ENCODE measurements at places on chromosomes 1 and 21.

GRCh38 chr1:154431586-154432373 lies 26.6 kb downstream of the IL6R start:
- DNase-seq: peak; percentile 76

DNA sequence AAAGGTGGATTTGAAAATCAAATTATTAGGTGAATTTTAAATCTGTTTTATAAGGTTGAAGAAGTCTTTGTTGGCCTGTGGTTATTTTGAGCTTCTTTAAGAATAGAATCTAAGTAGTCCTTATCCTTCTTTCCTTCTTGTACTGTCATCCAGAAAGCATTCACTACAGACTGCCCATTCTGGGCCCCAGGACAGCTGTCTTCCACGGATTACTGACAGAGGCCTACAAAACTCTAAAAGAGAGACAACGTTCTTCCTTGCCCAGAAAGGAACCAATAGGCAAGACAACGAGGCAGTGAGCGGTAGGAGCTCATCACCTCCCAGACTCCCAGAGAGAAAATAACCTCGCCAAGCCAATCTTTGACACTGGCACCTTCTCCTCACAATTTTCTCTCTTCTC lies 24.4 kb upstream of the PIGC start:
- DNase-seq: no peak

DNA sequence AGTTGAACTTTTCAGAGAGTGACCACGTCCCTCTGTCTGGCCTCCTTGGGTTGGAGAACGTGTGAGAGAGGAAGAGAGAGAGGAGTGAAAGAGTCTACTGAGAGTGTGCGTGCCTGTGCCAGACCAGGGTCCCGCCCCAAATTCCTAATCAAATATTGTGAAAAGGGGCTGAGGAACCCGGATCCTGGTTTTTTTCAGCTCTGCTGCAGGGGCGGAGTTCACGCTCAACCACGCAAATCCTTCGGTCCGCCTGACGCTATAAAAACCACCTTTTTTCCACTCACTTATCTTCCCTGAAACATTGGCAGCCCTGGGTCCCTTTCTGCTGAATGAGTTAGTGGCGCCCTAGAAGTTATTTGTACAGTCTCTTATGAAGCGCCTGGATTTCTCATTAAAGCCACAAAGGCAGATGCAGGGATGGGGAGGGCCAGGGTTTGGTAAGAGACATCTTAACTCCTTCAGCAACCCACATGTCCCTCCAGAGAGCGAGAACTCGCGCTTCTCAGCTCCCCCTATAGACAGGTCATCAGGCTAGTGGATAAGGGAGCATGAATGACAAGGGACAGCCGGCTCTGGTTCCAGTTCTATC lies at the start of gene FMOD:
Gene FMOD, minus strand, starts transcription at position 86 of the 589 bp plus-strand sequence. CDS start 2,852 bp downstream, outside the sequence.
- no peak for DNase-seq

DNA sequence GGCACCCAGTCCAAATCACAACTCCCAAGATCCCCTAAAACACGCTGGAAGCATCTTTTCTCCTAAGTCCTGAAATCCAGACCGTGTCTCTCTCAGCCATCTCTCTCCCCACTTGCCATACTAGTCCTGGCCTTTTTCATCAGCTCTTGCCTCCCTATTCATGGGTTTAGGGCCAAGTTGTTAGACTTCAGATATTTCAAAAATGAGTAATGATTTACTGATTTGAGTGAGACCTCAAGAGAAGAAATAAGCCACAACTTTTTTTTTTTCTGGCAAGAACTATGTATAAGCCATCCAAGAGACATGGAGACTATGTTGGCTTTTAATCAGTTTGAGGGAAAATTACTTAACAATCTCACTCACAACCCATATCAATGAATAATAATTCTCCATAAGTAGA lies 62.5 kb downstream of the TBX15 start:
- DNase-seq: no peak

GRCh38 chr1:84800090-84801073 lies 92.6 kb downstream of the LPAR3 start:
- DNase-seq: no peak

DNA sequence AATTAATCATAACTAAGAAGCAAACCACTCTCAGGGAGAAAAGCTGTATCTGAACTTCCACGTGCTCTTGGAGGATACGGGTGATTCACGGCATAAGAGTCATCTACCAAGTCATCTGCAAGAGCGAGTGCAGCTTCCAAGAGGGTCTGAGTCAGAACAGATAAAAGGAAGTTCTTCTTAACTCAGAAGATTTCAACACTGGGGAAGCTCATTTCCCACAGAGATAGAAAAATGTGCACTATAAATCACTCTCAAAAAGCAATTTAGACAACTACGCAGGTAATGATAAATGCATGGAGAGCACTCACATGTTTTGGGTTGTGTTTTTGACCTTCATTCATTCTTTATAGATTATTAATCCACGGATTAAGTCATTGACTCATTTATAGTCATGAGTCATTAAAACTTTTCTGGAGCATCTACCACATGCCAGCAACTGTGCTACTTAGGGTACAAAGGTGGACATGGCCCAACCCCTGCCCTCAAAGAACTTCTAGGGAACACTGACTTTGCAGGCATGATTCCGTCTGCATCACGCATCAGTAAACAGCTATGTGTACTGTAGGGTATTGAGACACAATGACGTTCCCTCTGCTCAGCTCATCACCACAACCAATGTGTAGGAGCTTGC lies 20.8 kb downstream of the KCNJ15 start:
- DNase-seq: no peak

GRCh38 chr1:62381831-62382657 lies 54.8 kb upstream of the USP1 start:
- no peak for DNase-seq

GRCh38 chr1:197356723-197357533 lies 88.9 kb downstream of the CRB1 start:
- no peak for DNase-seq

DNA sequence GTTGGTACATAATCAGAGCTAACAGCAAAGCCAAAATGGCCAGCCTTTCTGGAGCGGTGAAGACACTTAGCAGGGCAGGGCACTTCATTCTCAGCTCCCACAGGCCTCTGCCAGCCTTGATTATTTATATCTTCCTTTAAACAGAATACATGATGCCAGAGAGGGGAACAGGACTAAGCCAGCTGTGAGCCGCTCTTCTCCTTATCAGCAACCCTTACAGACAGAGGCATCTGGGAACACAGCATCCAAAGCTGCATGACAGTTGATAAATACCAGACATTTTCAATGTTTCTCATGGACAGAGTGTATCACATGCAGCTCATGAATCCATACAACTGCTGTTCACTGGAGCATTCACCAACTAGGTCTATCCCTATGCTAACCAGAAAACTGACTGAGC lies 29.1 kb downstream of the DNAJC11 start:
- no peak for DNase-seq

- no peak for DNase-seq
These were observed 51.9 kb downstream of the DIPK1A start for GRCh38 chr1:92909321-92909720.

GRCh38 chr1:41638086-41639024 lies 153.9 kb upstream of the EDN2 start:
- no peak for DNase-seq

- DNase-seq: no peak
These were observed 7.3 kb downstream of the EDEM3 start for GRCh38 chr1:184747089-184747955.

DNA sequence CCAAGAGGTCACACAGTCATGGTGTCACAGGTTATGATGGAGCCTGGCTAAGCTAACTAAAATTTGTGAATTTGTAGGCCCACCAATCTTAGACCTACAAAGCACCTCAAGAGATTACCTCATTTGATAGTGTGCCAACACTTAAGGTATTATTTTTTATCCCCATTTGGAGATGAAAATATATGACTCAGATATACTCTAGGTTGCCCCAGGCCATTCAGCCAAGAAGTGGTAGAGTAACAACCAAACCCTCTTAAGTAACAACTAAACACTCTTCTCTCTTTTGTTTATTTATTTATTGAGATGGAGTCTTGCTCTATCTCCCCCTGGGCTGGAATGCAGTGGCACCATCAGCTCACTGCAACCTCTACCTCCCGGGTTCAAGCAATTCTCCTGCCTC lies 14.3 kb downstream of the NPL start:
- DNase-seq: no peak

DNA sequence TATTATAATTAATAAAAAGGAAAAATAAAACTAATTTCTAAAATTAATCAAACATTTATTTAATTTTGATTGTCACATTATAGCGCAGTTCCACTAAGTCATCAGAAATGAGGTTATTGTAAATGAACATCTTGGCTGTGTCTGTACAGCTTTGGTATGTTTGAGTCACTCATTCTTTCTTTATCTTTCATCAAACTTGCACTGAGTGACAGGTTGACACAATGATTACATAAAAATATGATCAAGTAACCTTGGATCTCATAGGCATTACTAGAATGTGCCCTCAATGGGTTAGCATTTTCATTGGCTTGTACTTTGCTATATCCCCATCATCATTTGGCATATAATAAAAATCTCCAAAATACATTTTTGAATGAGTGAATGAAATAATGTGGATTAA lies 1353.2 kb upstream of the ADGRL2 start:
- no peak for DNase-seq

GRCh38 chr21:35005077-35005476 lies 44.0 kb downstream of the RUNX1 start:
- no peak for DNase-seq

DNA sequence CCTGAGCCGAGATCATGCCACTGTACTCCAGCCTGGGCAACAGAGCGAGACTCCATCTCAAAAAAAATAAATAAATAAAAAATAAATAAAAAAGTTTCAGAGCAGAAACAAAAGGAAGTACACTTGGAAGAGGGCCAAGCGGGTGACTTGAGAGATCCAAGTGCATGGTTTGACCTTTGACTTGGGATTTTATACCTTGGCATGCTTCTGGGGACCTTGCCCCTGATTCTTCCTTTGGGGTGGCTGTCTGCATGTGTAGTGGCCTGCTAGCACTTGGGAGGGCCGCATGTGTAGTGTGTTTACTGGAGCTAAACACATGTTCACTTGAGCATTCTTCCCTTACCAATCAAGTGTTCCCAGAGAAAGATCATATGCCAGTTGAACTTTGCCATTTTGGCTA lies 114.0 kb downstream of the DTL start:
- DNase-seq: no peak

GRCh38 chr1:2785631-2786328 lies 15.7 kb downstream of the TTC34 start:
- DNase-seq: no peak

DNA sequence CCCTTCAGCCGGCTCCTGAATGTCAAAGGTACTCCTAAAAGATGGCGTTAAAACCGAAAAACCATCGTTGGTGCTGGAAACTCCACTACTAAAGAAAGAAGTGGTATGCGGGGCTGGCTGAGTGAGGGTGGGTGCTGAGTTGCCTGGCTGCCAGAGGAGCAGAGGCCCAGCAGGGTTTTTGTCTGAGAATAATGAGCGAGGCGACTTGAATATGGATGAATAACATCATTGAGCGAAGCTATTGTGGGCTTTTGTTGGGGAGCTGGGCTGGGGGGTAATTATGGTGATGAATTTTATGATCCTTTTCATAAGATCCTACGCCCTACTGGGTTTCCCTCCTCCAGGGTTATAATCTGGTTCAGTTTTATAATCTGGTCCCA lies 2.0 kb downstream of the PDPN start:
- no peak for DNase-seq

DNA sequence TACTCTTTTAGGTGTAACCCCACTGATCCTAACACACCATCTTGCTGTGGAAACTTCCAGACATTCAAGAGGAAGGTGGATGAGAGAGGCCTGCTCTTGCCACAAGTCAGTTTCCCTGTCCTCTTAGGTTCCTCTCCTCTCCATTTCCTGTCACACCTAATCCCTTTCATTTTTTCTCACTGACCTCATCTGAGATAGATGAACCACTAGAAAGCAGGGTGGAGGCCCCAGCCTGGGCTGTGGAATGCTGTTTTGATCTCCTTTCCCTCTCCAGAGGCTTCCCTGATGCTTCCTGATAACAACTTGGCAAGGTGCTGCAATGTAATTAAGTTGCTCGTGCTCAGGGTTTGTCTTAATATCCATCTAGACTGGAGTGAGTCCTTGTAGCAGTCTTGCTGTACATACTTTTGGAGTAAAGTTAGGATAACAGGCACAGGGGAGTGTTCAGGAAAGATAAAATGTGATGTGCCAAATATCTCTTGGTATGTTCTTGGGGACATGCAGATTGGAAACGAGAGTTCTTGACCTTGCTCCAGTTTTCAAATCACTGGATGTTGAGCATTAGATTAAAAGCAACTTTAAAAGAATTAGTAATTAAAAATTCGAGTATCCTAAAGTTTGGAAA lies 11.2 kb downstream of the LRRC42 start:
- no peak for DNase-seq

DNA sequence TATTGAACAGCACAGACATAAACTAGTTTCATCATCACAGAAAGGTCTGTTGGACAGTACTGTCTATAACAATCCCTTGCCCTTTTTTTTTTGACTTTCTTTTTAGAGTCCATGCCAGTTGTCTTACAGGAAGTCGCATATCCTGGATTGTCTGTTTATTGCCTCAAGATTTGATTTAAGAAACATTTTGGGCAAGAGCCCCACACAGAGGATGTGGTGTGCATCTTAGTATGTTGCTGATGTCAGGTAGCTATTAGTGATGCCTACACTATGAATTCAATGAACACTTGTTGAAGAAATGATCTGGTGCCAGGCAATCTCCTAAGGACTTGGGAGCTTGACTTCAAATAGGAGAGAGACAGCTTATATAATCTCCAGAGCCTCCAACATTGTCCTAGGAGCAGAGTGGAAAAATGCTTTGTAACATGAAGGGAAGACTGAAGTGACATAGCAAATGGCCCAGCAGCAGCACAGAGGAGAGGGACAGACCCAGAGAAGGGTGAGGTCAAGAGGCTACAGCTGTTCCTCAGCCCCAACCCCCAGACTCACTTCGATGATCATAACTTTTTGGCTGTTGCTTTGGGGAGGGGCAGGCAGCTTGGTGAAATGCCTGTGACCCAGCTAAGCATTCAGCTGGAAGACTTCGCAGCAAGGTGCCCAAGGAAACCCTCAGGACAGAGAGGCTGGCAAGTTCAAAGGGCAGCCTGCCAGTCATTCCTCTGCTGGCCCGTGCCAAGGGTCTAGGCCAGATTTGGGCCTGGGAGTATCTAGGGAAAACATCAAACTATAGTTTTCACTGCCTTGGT lies 7.5 kb upstream of the RAB29 start:
- no peak for DNase-seq

DNA sequence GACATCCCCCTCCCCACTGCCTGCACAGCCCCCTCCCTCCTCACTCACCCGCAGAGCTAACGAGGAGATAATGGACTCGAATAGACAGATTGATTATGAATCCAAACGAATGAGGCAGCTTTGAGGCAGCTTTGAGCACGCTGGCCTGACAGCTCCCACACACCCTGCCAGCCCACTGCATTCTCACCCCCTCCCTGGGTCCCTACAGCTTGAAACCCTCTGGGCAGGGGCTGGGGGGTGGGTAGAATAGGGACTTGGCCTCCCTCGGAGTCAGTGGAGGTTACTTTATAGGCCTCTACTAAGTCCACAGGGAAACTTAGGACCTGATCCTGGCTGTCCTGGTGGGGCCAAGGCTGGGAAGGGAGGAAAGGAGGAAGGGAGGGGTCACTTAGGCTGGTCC lies 1.9 kb downstream of the NTRK1 start:
- DNase-seq: no peak

All from activated CD4-positive, alpha-beta T cell treated with anti-CD3 and anti-CD28 coated beads, Interleukin-2, amount 50 U/mL, for 48 hours (primary cell).